ENCODE measurements at places on chromosomes 12 and 14.
A peak's percentile ranks its signal among the peaks of the same experiment; 100 is the strongest.

- DNase-seq: no peak
These were observed 290.8 kb downstream of the RPAP3 start for GRCh38 chr12:47415054-47415453.

DNA sequence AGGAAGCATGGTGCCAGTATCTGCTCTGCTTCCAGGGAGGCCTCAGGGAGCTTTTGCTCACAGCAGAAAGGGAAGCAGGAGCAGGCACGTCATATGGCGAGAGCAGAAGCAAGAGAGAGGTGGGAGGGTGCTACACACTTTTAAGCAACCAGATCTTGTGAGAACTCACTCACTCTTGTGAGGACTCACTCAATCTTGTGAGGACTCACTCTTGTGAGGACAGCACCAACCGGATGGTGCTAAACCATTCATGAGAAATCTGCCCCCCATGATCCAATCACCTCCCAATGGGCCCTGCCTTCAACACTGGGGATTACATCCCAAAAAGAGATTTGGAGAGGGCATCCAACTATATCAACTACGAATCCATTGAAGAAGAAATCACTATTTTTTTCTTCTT is 34.3 kb upstream of the LMNTD1 start:
- no peak for DNase-seq

GRCh38 chr14:101828046-101828445 is 66.5 kb downstream of the PPP2R5C start:
- DNase-seq: no peak

- no peak for DNase-seq
These were observed 47.9 kb downstream of the ANKRD9 start for GRCh38 chr14:102461490-102462338.

- no peak for DNase-seq
These were observed 85.7 kb upstream of the GPR68 start for GRCh38 chr14:91330096-91330696.

- no peak for DNase-seq
These were observed 174.2 kb upstream of the SLC38A2 start for GRCh38 chr12:46546634-46547273.

- no peak for DNase-seq
These were observed 24.6 kb downstream of the TTC9 start for GRCh38 chr14:70666361-70666686.

DNA sequence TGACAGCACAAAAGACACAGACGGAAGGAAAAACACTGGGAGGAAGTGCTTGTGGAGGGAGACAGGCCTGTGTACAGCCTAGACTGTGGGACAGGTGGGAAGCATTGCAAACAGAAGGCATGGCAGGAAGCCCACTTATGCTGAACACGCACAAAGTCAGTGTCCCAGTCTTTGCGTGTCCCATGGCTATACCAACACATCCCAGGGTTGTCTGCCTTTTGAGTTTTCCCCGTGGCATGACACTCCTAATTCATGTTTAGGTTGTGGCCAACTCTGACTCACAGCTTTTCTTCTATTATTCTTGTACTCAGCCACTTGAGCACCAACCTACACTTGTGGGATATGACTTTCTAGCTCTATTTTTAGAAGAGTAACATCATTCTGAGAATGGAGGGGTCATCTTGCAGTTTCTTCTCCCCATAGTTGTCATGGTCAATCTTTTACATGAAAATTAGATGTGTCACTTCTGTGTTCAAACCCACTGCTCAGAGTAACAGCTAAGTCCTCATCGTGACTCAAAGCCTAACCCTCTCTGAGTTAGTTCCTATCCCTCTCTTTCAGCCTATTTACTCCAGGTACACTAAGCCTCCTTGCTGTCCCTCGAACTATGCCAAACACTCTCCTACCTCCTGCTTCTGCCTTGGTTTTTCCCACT is 27.5 kb upstream of the JPH4 start:
- DNase-seq: no peak

DNA sequence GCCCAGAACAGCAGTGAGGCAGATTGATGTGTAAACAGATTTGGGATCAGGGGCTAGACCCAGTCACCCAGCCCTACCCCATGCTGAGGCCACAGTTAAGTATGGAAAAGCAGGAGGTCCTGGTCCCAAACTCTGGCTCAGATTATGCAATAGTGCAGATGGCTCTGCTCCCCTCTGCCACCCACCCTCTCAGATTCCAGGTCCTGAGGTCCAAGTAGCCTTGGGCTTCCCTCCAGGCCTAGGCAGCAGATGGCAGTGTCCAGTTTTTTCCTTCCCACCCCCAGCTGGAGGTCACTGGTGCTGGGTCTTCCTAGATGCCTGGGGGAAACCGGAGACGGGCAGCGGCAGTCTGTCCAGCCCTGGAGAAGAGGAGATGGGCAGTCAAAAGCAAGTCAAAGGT is 2.8 kb upstream of the DHH start:
- no peak for DNase-seq

DNA sequence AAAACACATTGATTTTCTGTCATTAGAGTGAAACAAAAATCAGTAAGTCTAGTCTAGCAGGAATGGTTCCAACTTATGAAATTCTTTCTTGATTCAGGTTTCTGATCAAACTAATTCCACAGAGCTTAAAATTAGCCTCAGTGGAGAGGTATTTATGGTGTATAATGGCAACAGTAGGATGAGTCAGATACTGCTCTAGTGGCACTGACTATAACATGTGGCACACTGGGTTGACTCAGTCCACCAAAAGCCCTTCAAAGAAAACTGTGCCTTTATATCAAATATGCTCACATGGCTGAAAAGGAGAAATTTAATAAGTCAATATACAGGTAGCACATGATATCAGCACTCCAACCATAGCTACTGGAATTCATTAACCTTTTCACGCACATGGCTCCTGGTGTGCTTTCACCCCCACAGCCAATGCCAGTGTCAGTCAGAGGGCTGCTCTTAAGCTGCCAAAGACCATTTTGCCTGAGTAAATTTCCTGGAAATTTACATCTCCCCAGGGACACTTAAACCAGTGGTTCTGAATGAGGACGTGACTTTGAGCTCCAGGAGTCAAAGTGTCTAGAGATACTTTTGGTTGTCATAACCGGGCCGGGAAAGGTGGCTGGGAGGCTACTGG is 21.7 kb upstream of the CATSPERB start:
- DNase-seq: no peak

DNA sequence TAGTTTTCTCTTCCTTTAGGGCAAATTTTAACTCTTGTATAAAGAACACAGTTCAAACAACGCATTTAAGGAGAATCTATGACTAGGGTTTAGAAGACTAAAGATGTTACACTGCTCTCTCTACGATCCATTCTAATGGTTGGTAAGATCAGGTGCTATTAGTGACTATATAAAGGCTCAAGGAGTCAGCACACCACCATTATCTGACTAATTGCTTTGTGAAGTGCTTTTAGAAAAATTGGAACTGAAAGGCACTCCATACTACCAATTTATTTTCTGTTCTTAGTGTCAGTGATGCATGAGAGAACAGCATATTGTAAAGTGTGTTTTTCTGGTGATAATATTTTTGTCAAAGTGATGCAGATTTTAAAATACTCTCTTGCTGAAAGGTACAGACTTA is 136.8 kb downstream of the SYT1 start:
- no peak for DNase-seq

GRCh38 chr14:68458840-68459469 is 333.9 kb downstream of the ZFP36L1 start:
- no peak for DNase-seq

- no peak for DNase-seq
These were observed 274.9 kb upstream of the RTL1 start for GRCh38 chr14:101178184-101179072.

GRCh38 chr14:59321626-59321949 is 133.1 kb downstream of the DAAM1 start:
- DNase-seq: no peak

DNA sequence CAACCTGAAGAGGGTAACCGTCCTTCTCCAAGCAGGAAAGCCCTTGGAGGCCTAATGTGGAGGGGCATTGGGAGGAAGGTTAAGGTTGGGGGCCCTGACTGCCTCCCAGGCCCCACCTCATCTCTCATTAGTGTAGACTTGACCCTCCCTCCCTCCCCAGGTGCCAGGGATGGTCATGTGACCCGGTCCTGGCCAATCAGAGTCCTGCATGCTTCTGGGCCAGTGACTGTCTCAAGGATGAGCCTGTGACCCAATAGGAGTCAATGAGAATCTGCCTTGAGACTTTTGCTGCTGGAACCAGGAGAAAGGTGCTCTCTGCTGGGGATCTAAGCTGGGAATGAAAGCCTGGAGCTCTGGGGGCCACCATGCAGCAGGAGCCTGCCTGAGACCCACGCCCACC is 70.8 kb downstream of the NCOR2 start:
- no peak for DNase-seq

GRCh38 chr14:75911883-75912282 is 69.9 kb downstream of the TGFB3 start:
- no peak for DNase-seq

DNA sequence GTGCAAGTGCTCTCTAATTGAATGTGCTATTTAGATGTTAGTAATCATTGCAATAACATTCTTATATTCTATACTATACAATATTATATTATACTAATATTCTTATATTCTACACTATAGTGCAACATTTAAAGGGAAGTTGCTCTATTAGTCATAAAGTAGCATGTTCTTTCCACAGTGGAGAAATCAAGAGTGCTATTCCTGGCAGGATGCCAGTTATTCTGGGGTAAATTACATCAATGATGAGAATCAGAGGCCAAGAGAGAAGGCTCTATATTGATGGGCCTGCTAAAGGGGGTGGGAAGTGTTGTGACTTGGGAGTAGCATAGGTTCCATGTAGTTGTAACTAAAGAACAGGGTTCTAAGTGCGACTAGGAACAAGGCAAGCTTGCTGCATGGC is 121.5 kb downstream of the SLC15A5 start:
- DNase-seq: no peak

- DNase-seq: no peak
These were observed 1.7 kb upstream of the IL26 start for GRCh38 chr12:68227356-68227755.

DNA sequence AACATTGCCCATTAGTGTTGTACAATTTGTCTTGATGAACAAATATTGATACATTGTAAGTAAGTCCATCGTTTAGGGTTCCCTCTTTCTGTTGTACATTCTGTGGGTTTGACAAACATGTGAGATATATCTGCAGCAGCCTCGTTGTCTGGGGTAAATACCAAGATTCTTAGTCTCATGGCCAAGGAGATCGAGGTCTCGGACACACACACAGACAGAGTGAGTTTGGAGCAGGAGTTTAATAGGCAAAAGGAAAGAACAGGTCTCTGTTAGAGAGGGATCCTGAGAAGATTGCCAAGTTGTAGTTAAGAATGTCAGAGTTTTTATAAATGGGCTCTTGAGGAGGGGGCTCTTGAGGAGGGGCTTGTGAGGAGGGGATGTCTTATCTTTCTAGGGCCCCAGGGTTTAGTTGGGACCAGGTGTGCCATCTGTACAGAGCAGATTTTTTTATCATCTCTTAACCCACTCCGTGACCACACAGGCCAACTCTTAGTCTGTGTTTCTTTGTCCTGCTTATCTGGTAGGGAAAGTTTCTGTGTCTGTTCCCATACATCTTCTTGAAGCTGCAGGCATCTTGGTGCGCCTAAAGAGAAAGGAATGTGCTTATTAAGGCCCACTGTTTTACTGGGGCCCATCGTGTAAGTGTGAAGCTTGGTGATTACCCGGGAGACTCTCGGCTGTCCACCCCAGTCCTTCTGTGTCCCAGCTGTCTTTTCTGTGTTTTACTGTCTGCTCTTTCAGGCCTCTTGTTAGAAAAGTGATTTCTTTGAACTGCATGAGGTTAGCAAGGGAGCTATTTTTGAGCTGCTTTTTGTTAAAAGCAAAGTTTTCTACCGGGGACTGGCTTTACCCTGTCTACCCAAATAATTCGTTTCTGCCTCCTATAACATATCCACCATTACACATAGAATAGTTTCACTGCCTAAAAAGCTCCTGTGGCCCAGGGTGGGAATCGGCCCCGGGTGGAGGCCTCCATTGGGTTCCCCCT is 22.4 kb upstream of the CLEC2D start:
- DNase-seq: no peak

- DNase-seq: no peak
These were observed 640 bp upstream of the ZFYVE1 start for GRCh38 chr14:73027546-73027945.

- DNase-seq: no peak
These were observed 776.9 kb downstream of the SLC6A15 start for GRCh38 chr12:84135586-84136279.

- DNase-seq: no peak
These were observed 11.8 kb upstream of the GPR132 start for GRCh38 chr14:105076805-105077648.

- no peak for DNase-seq
These were observed 16.2 kb downstream of the ISM2 start for GRCh38 chr14:77482422-77482821.

DNA sequence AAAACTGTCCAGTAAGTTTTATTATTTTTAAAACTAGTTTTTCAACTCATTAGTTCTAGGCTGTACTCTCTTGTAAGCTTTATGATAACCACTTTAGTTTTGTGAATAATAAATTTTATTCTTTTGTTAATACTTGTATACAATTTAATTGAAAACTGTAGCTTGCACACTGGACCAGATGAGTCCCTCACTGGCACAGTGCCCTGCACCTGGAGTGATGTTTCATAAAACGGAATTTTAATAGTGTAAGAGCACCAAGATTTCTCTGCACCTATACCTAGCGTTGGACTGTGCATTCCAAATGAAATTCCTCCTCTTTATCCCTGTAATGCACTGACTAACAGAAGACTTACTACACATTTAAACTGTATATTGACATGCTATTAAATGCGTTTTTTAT is 80.8 kb downstream of the PRIMA1 start:
- peak; percentile 26 for DNase-seq

DNA sequence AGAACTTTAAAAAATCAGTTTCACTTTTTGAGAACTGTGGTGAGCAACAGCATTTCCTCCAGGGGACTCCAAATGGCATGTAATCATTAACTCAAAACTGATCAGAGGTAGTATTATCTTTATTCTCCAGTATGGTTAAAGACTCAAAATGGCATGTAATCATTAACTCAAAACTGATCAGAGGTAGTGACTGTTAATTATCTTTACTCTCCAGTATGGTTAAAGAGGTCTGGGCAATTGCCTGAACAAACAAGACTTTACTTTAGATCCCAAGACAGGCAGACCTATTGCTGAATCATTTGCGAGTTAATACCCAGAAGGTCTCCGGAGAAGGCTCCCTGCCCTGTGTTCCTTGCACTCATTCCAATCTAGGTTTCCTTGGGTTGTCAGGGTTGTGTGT is 6.6 kb upstream of the ACADS start:
- DNase-seq: no peak

- DNase-seq: no peak
These were observed 90.1 kb upstream of the FOXG1 start for GRCh38 chr14:28676479-28676878.

- DNase-seq: no peak
These were observed 1.2 kb downstream of the PTPRQ start for GRCh38 chr12:80445083-80445793.

- no peak for DNase-seq
These were observed 35.7 kb downstream of the MVK start for GRCh38 chr12:109609342-109609741.

- DNase-seq: no peak
These were observed 109.4 kb downstream of the DACT1 start for GRCh38 chr14:58747181-58747580.

DNA sequence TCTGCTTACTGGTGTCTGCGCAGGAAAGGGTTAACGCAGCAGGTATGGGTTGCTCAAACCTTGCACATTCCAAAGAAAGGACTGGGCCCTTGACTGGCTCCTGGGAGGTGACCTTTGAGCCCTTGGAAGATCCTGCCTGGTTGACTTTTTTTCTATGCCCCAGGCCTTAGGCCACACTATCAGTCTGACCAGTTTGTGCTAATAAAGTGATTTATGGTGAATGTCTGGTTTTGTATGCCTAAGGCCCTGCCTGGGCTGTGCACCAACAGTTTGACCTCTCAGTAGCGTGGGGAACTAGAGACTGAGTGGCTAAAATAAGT is 61.4 kb upstream of the SCN8A start:
- no peak for DNase-seq

All from NCI-H1694 treated with DMSO at 0.1 percent for 48 hours (cell line).